SHP77 (cell line): ENCODE measurements at places on chromosomes 12 and 14.
A peak's percentile ranks its signal among the peaks of the same experiment; 100 is the strongest.

GRCh38 chr14:55126034-55126433 is 3.0 kb upstream of the LGALS3 start:
- no peak for DNase-seq

DNA sequence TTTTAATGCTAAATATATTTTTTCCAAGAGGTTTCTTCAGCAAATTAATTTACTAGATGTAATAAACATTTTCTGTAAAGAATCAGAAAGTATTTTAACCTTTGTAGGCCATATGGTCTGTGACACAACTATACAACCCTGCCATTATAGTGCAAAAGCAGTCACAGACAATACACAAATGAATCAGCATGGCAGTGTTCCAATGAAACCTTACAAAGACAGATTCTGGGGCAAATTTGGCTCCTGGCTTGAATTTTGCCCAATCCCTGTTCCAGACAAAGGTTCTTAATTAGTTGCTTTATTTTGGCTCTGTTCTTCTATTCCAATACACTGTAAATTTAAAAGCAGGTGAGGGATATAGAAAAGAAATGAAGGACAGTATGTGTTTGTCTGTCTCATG is 352.5 kb downstream of the C12orf50 start:
- no peak for DNase-seq

GRCh38 chr14:104563191-104563741 is 16.3 kb upstream of the C14orf180 start:
- DNase-seq = no peak

DNA sequence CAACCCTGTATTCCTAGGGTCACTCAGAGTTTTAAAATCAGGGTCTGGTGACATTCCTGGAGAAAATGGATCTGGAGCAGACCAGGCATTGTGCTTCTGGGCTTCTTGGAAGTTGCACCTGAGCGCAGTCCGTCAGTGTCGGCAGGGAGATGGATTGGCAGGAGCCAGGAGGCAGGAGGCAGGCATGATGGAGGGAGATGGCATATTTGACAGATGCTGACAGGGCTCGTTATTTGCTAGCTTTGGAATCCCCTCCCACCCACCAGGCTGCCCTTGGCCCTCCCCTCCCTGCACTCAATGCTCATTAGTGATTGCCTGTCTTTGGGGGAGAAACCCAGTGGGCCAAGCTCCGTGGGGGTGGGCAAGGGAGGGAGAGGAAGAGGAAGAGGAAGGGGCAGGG is 4.7 kb downstream of the CISTR start:
- DNase-seq = no peak

GRCh38 chr14:96030108-96030760 is 8.9 kb upstream of the C14orf132 start:
- DNase-seq = no peak

DNA sequence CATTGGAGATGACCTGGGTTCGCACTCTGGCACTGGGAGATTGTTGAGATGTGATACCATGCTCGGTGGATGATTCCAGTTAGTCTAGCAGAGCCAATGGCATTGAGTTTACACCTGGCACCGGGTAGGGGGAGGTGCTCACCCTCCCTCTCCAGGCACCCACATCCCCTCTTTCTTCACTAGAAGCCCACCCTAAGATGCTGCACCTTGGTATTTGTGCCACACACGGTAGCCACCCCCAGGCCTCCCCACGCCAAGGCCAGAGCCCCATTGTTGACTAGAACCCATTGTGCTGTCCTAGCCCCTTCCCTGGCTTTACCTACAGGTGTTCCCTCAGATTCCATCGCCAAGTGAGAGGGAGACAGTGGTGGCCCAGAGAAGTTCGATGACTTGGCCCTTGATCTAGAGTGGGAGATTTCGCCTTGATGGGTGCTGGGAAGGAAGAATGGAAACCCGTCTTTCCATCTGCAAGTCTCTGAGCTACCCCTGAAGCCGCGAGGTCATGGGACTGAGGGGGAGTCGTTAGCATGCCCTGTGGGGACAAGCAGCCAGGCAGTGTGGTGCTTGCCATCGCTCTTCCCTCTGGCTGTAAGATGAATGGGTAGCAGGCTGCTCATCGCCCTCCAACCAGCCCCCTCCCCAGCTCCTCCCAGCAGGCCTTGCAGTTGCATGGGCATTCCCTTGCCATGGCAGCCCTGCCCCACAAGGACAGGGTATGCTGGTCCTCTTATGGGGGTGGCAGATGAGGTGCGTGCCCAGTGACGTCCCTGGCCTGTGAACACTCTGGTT is 8.7 kb downstream of the CCND2 start:
- no peak for DNase-seq

DNA sequence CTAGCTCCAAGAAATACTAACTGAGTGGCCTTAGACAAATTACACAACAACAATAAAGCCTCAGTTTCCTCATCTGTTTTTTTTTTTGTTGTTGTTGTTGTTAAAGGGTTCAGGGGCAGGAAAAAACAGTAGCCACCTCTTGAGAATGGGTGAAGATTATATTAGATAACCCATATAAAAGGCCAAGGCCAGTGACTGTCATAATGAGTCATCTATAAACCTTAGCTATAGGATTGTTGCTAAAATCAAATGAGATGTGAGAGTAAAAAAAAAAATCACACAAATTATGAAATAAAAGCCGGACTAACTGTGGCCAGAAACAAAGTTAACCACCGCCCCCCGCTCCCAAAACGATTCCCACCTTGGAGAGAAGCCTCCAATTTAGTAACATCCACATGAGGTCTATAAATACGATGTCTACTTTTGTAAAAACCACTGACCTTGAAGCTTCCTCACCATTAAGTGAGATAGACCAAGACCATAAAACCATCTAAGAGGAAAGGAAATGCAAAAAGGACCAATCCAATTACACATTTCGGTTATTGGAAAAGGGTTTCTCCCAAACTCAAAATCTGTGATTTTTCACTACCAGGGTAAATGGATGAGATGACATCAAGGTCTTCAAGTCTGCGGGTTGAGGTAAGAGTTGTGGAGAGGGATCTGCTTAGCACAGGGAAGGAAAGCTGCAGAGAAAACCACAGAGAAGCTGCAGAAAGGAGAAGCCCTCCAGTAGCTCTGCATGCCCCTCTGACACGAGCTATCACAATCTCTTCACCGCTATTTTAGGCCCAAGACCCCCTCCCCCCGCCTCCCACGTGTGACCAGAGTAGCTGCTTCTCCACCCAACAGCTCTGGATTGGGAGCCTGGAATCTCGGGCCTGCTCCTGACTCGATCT is 1.0 kb downstream of the NAA25 start:
- DNase-seq = peak; percentile 15

DNA sequence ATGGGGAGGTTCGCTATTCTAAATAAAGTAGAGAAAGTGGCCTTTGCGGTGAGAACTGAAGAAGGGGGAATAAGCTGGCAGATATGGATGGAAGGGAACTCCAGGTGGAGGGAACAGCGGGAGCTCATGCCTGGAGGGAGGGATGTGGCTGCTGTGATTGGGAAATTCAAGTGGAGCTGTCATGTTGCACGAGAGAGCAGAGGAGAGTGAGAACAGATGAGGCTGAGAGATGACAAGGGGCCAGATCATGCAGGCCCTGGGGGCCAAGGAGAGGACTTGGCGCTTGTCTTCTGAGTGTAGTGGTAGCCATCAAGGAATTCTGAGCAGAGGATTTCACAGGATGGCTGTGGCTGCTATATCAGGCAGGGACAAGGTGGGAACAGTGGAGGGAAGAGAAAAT is 35.0 kb downstream of the TGFB3 start:
- DNase-seq = no peak

GRCh38 chr14:69079747-69080146 is 73.2 kb downstream of the DCAF5 start:
- DNase-seq = no peak

GRCh38 chr14:100406505-100407131 is 83.5 kb downstream of the SLC25A47 start:
- peak; percentile 49 for DNase-seq

DNA sequence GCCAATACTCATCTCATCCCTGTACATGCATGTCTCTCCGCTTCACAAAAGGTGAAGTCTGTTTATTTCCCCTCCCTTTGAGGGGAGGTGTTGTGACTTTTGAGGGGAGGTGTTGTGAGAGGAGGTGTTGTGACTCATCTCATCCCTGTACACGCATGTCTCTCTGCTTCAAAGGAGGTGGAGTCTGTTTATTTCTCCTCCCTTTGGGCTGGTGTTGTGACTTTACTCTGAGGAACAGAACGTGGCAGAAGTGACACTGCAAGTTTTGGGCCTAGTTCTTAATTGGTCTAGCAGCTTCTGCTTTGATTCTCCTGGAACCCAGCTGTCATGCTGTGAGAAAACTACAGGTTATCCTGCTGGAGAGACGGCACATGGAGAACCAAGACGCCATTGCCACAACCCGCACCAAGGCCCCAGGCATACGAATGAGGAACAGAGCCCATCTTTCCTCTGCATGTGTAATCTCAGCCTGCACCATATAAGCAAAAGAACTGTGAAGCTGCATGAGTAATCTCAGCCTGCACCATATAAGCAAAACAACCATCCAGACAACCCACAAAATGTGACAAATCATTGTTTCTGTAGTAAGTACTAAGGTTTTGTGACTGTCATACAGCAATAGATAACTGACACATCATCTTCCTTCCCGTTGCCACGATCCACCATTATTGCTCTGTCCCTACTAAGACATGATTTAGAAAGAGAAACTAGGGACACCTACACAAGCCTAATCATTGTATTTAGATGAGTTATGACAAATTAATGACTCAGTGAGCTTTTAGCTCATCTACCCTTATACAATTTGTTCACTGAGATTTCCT is 30.0 kb downstream of the GALNT4 start:
- DNase-seq = no peak
